ENCODE measurements at places on chromosomes 13 and 19.

GRCh38 chr19:45999653-46000121 lies 4.4 kb downstream of the CCDC61 start:
- DNase-seq, result no peak

DNA sequence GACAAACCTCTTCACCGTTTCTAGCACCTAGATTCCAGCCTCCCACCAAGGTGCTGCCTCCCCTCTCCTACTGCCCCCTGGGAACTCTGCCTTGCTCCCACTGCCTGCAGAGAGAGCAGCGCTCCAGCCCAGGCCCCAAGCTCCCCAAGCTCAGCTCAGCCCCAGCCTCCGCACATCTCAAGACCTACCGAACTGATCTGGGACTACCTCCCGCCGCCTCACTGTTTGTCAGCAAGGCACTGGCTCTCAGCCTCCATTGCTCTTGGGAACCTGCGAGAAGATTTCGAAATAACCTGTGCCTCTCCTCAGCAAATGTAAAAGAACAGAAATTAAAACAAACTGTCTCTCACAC lies 92.4 kb upstream of the GPR183 start:
- no peak for DNase-seq

DNA sequence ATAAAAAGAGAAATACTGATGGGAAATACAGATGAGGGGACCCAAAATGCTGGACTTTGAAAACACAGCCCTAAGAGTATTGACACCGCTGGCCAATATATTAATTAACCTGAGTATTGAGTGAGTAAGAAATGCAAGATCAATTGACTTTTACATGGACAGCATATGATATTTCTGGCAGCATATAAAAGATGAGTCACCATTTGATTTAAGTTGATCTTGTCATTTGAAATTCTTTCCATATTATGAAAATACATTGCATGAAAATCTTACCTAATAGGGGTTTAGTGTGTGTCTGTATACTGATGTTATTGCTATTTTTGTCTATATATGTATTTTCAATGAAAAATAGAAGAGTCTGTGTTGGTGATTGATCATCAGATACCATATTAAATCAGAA lies 619.6 kb downstream of the KCTD12 start:
- DNase-seq, result no peak

- no peak for DNase-seq
These were observed 25.0 kb downstream of the LRCH1 start for GRCh38 chr13:46577696-46578589.

DNA sequence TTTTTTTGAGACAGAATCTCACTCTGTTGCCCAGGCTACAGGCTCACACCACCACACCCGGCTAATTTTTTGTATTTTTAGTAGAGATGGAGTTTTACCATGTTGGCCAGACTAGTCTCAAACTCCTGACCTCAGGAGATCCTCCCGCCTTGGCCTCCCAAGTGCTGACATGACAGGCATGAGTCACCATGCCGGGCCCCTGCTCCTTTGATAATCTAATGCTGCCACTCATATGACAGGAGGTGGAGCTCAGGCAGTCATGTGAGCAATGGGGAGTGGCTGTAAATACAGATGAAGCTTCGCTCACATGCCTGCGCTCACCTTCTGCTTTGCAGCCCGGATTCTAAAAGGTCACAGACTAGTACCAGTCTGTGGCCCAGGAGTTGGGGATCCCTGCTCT lies 25.1 kb downstream of the ARHGEF18 start:
- no peak for DNase-seq

GRCh38 chr13:45335397-45336024 lies 5.5 kb downstream of the TPT1 start:
- no peak for DNase-seq

DNA sequence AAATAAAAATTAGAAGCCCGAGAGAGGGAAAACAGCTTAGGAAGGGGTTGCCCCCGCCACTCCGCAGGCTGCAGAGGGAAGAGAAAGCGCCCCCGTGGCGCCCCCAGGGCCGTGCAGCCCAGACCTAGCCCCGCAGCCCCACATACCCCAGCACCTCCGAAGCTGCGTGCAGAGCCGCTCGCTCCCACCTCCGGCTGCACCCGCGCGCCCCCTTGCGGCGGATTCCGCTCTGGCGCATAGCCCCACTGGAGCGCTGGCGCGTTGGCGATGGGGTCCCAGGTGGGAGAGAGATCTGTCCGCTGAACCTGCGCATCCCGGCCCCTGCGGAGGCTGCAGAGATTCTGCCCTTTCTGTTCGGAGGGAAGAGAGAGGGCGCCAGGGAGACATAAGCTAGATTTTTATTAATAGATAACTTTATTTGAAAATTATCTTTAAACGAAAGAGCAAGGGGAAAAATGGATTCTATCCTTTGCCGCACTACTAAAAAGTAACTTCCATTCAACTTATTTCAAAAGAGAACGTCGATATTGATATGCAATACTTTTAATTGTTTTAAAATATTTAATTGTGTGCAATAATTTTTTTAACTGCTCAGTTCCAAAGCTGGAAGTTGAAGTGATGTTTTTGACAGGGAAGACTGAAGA lies 11.7 kb upstream of the CLN5 start:
- peak; percentile 78 for DNase-seq

Data from CD4-positive, alpha-beta T cell treated with Interleukin-6 at 100 ng/mL for 8 hours (primary cell).